ENCODE measurements at places on chromosomes 4 and X.

- no peak for DNase-seq
Measured at GRCh38 chrX:39709364-39709763, 388.4 kb downstream of the BCOR start.

GRCh38 chrX:134369576-134369975, 90.4 kb upstream of the HPRT1 start:
- DNase-seq = no peak

DNA sequence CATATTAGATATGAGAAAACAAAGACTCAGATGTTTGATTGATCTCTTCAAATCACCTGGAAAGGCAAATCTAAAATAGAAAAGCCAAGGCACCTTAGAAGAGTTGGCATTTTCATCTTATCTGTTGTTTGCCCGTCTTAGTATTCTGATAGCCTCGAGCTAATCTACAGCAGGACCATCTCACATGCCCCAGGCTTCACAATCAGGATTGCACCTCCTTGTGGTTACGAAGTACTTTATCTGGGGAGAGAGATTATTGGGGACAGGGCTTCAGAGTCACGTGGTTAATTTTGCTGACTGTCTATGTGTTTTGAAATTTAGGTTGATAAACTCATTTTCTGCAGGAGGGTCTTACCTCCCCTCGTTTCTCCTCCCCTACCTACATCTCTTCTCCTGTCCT, 313.1 kb upstream of the ANXA10 start:
- DNase-seq = no peak

DNA sequence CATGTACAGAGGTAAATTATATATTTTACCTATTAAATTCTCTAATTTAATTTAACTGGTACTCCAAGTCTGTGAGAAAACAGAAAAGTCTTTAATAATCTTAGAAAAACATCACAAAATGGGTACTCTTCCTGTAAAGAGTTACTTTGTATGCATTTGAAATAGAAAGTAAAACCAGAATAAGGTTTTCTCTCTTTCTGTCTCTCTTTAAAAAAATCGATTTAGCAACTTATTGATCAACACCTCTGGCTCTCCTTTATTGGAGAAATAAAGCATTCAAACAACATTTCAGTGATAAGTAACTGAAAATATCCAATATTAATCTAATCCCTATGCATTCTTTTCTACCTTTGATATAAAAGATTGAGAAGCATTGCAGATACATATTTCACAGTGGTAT, 27.4 kb downstream of the ATOH1 start:
- DNase-seq = no peak

DNA sequence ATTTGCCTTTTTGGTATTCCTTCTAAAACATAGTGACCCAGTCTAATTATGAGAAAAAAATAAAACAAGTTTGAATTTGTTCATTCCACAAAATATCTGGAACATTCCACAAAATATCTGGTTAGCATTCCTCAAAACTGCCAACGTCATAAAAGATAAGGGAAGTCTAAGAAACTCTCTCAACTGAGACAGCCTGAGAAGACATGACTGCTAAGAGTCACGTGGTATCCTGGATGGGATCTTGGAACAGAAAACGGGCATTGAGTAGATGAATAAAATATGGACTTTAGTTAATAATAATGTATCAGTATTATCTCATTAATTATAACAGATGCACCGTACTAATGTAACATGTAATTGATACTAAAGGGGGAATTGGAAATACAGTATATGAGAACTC, 280.9 kb downstream of the ARAP2 start:
- no peak for DNase-seq

DNA sequence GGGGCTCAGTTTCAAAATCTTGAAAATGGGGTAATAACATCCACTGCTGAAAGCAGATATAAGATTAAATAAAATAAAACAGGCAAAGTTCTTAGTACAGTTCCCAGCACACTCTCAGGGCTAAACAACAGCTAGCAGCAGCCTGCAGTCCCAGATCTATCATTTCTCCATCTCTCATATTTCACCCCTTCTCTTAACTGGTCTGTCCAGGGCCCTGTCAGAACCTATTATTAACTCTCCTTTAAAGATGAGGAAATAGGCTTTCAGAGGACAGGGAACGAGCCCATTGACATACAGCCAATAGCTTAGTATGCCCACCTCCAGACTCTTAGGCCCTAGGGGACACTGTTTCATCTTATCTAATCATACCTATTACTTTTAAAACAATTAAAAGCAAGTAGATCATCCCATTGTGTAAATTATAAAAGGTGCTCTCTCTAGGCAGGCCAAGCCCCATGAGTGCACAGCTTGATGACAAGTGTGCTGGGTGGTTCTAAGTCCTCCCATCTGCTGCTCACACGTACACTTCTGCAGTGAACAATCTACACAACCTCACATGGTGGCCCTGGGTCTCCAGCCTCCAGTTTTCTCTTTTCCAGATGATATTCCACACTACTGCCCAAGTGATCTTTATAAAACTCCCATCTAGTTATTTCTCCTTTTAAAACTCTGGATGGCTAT, 119.0 kb downstream of the APBB2 start:
- DNase-seq = no peak
